T-helper 17 cell (primary cell): ENCODE measurements at places on chromosomes 5 and 9.

DNA sequence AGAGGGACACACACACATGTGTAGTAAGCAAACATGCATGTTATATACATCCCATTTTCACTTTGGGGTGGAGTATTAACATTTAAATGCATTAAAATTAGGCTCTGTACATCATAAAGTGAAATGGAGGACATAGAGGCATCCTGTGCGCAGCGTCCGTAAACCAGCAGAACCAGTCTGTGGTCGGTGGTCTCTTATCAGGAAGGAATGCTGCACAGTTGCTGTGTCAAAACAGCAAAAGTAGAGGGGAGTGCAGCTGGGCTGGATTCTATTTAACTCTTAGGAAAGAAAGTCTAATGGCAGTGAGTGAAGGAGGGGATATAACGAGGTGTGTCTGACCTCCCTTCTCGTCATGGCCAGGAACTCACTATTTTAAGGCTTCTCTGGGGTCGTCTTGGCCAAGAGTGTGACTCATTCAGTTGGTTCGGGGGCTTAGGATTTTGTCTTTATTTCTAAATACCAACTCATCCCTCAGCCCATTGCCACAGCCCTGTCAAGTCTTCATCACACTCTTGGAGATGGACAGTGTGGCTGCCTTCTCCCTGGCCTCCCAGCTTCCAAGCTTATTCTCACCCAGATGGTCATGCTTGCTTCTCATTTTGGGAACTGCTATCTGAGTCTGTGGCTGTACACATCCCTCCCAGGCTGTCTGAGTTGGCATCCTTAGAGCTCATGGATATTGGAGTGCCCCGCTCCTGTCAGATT, 20.1 kb upstream of the CXCL14 start:
- no peak for DNase-seq

GRCh38 chr5:140109759-140110645, 3.9 kb upstream of the PURA start:
- DNase-seq = no peak

- DNase-seq = no peak
These were observed 41.2 kb downstream of the GPR21 start for GRCh38 chr9:123074628-123075027.

DNA sequence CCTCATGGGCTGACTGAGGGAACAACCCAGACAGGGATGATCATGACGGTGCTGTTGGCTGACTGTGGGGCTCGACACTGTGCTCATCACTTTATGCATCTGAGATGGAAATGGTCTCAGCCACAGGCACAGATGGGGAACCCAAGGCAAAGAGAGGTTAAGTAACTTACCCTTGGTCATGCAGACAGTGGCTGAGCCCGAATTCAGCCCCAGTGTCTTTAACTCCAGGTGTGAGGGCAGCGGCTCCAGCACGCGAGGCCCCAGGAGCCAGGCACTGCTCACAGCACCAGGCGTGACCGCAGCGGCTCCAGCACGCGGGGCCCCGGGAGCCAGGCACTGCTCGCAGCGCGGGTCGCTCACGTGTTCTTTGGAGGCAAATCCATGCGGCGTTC, 45.3 kb upstream of the FCN1 start:
- no peak for DNase-seq

- no peak for DNase-seq
These were observed 151.0 kb downstream of the GADD45G start for GRCh38 chr9:89755821-89756220.

- no peak for DNase-seq
These were observed 23.7 kb upstream of the UBAP2 start for GRCh38 chr9:34072410-34072809.

DNA sequence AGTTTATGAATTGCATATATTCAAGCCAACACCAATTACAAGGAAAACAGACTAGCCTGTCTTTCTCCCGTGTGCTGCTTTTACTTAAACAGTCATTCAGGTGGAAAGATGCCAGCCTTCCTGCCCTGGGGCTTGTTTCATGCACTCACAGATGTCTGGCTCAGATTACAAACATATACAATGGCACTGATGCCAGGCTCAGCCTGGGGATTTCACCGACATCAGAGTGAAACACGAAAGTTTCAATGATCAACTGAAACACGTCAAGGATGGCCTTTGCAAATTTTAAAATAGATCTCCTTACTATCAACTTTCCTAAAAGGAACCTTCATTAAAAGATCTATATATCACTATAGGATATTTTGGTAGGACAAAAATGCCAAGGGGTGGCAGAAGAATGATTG, 1576.5 kb downstream of the EFNA5 start:
- no peak for DNase-seq

- no peak for DNase-seq
These were observed 40.6 kb downstream of the ZNF883 start for GRCh38 chr9:112971415-112971814.

- DNase-seq = no peak
These were observed 17.2 kb upstream of the PAM start for GRCh38 chr5:102737805-102738469.

DNA sequence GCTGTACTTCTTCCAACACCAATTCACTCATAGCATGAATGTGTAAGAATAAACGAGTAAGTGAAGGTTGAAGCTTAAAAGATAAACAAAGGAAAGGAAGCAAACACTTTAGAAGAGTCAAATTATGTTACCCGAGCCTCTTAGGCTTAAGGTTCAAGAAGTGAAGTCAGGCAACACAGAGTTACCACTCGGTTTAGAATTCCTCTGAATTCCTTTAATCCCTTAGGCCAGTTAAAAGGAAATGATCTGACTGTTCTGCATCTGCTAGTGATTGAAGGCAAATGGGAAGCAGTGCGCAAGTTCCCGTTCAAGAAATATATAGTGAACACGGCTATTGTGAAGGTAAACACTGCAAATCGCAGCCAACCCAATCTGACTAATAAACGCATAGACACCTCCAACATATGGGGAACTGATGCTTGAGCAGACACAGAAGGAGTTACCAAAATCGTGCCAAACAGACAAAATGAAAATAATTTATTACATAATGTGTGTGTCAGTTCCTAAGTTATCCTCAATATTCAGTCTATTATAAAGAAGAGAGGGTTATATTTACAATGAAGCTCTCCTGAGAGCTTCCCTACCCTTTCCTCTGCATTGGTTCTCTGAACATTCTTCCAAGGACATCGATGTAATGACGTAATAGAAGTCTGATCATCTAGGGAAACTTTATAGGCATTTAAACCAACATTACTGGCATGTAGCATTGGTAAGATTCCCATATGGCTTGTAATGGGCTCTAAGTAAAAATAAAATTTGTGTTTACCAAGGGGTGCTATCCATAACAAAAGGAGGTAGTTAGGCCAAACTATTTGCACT, 837.1 kb upstream of the ZNF608 start:
- DNase-seq = no peak

DNA sequence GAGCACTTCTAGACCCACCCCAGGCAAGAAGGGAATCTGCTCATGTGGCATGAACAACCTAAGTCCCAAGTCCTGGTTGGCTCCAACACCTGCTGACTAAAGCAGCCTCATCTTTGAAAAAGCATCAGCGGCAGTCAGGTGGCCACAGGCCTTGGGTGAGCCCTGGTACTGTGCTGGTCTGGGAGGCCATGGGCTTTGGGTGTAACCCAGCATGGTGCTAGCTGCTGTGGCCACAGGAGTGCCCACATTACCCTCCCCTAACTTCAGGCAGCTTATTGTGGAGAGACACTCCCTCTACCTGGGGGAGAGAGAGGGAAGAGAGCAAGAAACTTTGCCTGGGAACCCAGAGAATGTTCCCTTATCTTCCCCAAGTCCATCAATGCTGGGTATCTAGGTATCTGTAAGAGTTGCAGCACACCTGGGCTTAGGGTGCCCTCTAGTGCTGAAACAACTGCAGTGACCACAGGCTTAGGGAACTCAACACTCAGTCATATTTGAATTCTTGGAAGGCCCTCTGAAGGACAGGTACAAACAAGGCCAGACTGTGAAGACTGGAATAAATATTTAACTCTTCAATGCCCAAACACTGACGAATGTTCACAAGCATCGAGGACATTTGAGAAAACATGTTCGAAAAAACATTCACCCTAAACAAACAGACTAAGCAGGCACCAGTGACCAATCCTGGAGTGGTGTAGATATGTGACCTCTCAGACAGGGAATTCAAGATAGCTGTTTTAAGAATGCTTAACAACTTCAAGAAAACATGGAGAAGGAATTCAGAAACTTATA, 69.9 kb upstream of the OR2K2 start:
- no peak for DNase-seq

- DNase-seq = no peak
These were observed 134.6 kb upstream of the MYO10 start for GRCh38 chr5:17070647-17071046.

DNA sequence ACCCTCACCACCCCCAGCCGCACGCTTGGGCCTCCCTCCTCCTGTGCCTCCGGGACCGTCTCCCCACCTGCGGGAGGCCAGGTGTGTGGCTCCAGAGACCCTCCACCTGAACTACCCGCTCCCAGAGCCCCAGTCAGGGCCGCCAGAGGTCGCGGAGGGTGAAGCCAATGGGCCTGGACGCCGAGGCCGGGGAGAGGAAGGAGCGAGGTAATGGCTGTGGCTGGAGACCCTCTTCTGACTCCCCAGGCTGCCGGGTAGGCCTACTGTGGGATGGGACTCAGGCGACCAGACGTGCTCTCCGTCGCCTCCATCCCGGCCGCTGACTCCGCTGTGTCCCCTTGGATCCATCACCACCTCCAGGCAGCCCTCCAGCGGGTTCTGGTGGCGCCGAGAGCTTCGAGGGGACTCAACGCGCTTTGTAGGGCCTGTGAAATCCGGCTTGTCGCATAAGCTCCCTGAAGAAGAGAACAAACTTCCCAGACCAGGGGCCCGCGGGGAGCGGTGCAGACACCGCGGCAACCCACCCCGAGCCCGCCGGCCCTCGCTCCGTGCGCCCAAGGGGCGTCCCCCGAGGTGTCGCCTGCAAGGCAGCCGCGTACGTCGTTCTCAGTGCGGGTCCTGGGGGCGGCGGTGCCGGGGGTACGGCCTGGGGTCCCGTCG, 12.6 kb downstream of the IRX2 start:
- DNase-seq = no peak

DNA sequence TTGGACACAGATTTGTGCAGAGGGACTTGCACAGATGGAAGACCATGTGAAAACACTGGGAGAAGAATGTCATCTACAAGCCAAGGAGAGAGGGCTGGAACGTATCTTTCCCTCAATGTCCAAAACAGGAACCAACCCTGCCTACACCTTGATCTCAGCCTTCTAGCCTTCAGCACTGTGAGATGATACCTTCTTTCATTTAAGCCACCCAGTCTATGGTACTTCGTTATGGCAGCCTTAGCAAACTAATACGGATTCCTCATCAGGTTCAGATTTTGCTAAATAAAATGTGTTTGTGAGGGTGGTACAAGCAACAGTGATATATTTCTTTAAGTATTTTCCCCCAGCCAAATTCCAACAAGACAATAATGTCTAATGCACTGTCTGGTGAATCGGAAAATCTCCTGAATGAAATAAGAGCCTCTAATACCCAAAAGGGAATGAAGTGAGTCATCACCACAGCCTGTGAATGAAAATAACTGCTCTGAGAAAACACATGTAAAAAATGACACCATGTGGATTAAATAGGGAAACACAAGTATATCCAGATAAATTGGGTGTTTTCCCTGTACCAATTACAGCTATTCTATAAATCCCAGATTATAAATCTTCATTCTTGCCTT, 182.8 kb upstream of the TARS1 start:
- no peak for DNase-seq

GRCh38 chr5:127227881-127228280, 62.7 kb upstream of the MEGF10 start:
- no peak for DNase-seq

- no peak for DNase-seq
These were observed 532.2 kb downstream of the CHSY3 start for GRCh38 chr5:130436430-130436829.

DNA sequence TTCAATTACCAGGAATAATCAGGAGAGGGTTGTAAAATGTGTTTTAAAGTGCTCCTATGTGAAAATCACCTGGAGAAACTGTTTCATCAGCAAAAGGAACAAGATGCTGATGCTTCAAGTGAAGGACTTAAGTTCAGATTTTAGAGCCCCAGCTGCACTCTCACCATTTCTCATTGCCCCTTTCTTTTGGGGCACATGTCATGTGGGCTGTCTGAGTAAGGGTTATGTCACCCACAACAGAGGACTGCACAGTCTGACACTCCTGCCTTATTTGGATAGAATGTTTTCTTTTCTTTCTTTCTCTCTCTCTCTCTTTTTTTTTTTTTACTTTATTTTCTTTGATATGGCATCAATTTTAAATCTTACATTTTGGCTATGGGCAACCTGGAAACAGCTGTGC, 204.1 kb upstream of the EFNA5 start:
- DNase-seq = no peak

- no peak for DNase-seq
These were observed 23.8 kb downstream of the CAMSAP1 start for GRCh38 chr9:135883410-135884089.

- DNase-seq = no peak
These were observed 214.5 kb upstream of the ANKRD55 start for GRCh38 chr5:56447656-56448055.

DNA sequence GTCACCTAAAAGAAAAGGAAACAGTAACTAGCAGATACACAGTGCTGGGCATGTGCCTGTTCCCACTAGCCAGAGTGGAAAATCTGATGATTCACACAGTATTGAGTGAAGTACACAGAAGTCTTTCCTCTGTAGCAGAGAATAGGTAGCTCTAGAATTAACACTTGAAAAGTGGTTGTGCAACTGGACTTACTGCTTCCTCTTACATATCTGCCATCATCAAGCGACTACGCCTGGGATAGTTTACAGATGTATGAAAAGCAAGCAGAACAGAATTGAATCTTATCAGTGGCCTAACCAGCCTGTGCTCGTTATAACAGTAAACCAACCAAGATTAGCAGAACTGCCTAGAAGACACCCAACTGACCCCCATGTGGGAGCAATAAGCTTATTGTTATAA, 130.6 kb downstream of the DTWD2 start:
- no peak for DNase-seq

GRCh38 chr5:9851458-9851857, 221.3 kb upstream of the TAS2R1 start:
- no peak for DNase-seq

- DNase-seq = no peak
These were observed 73.1 kb downstream of the RAPGEF1 start for GRCh38 chr9:131666774-131667173.
